CD4-positive, alpha-beta T cell treated with Interleukin-10 for 1 hour (primary cell): ENCODE measurements at places on chromosomes 11 and 22.

- no peak for DNase-seq
These were observed 484.9 kb downstream of the NTM start for GRCh38 chr11:131855320-131855719.

DNA sequence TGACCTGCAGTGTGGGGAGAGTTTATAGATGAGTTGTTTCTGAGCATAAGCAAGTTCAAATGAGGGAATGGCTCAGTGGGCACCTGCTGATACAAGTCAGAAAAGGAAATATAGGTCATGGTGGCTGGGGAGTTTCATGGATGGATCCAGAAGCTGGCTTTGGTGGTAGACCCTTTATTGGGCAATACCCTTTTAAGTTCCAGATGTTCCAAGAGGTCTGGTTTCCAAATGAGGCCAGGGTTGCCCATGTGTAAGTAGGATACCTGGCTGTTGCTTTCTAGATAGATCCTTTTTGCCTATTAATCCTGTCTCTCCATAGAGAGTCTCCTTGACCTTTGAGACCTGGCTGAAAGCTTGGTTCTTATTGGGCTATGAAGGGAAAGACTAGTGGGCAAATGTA lies 2.2 kb downstream of the STIM1 start:
- no peak for DNase-seq

DNA sequence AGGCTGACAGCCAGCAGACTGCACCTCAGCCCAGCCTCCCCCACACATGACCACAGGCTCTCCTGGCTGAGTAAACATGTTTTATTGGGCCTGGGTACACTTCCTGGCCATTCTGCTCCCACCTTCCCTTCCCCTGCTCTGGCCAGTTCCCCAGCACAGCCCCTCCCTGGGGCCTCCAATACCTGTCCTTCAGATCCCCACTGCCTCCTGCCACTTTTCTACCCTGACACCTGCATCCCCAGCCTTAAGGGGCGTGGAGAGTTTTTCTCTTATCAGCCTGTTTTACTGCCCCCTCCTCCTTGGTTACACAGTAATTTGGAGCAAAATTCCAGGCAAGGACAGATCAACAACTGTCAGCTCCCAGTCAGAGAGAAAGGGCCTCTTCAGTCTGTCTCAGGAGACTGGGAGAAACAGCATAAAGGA lies at the start of gene ISX:
Gene ISX (plus strand): TSS at position 363 of the 423 bp plus-strand sequence. CDS start 930 bp downstream, outside the sequence.
- no peak for DNase-seq

DNA sequence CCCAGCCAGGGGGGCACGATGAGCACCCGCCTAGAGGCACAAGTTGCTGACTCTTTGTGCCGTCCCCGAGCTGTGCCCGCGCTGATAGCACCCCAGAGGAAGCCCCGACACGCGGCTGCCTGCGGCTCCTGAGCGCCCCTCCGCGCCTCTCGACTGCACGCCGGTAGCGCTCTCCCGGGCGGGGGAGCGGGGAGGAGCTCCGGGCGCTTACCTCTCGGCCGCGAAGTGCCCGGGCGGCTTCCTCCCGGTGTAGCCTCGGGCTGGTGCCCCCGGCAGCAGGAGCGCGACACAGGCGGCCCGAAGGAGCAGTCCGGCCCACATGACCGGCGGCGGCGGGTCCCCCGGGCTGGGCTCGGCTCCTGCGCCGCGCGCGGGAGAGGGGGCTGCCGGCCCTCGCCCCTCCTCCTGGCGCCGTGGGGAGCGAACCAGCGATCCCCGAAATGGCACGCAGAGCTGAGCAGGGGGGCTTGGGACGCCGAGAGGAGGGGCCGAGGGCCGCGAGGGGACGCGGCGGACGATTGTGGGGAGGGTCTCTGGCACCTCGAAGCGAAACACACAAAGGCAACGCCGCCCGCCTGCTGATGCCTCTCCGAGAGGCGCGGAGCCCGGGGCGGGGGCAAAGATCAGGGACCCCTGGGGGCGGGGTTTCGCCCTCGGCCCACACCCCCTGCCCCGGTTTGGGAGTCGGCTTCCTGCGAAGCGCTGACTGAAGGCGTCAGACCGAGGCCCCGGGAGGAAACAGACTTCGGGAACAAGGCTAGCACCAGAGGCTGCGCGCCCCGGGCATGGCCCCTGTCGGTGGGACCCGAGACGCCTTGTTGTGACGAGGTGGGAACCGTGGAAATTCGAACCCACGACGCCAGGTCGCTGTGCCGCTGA lies at the start of gene VWCE:
Gene VWCE (minus strand): TSS at position 600 of the 879 bp plus-strand sequence. CDS start 279 bp downstream, at position 321.
- peak; percentile 53 for DNase-seq

GRCh38 chr22:42167066-42167465 lies 36.5 kb upstream of the CYP2D6 start:
- no peak for DNase-seq

- DNase-seq: no peak
These were observed 51.0 kb upstream of the PRSS23 start for GRCh38 chr11:86749376-86749775.

- no peak for DNase-seq
These were observed 86.6 kb downstream of the DGCR2 start for GRCh38 chr22:19035474-19036228.

GRCh38 chr11:99865951-99866350 lies 821.1 kb upstream of the ARHGAP42 start:
- DNase-seq: no peak

DNA sequence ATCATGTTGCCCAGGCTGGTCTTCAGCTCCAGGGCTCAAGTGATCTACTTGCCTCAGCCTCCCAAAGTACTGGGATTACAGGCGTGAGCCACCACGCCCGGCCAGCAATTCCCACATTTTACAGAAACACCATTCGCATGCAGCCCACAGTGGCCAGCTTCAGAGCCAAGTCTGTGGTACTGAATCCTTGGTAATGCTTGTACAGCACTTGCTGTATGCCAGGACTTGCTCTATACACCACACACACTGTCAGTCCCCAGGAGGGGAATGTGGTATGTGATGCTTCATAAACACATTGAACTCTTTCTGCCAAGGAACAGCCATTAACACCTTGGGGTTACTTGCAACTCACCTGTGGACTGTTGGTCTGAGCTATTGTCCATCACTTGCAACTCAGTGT lies 119.4 kb downstream of the MED15 start:
- DNase-seq: no peak

GRCh38 chr22:46240073-46240472 lies 10.0 kb downstream of the CDPF1 start:
- DNase-seq: no peak
